Bladder microvascular endothelial cell (primary cell): ENCODE measurements at places on chromosomes 5 and 9. TPM values are rescaled to one million over a fixed set of nuclear protein-coding genes. Genes with fewer than 3 reads are reported as not detected.

TMEFF1 gene
- 3.6 and 10.8 TPM in 2 replicates for total RNA-seq

RPL7A gene
- 1,653 and 2,260 TPM in 2 replicates for total RNA-seq

LAMC3 gene
- total RNA-seq: under 0.01 and 0.50 TPM in 2 replicates

OCLN gene
- total RNA-seq: 1.3 and 6.5 TPM in 2 replicates

CCDC192 gene
- not detected in 2 replicates for total RNA-seq

ELOVL7 gene
- total RNA-seq: 0.38 and 1.8 TPM in 2 replicates

ZNF618 gene
- 6.2 and 23.3 TPM in 2 replicates for total RNA-seq

PCDHB16 gene
- under 0.01 and 0.63 TPM in 2 replicates for total RNA-seq

PCA3 gene
- total RNA-seq: under 0.01 and 0.19 TPM in 2 replicates

C5orf63 gene
- total RNA-seq: 1.6 and 3.2 TPM in 2 replicates

RNF183 gene
- total RNA-seq: not detected in 2 replicates
